ENCODE measurements at places on chromosomes 5 and 9. TPM values are rescaled to one million over a fixed set of nuclear protein-coding genes. Genes with fewer than 3 reads are reported as not detected.
A peak's percentile ranks its signal among the peaks of the same experiment; 100 is the strongest.

C1QTNF3 gene
- total RNA-seq, result 2.0 TPM

DNA sequence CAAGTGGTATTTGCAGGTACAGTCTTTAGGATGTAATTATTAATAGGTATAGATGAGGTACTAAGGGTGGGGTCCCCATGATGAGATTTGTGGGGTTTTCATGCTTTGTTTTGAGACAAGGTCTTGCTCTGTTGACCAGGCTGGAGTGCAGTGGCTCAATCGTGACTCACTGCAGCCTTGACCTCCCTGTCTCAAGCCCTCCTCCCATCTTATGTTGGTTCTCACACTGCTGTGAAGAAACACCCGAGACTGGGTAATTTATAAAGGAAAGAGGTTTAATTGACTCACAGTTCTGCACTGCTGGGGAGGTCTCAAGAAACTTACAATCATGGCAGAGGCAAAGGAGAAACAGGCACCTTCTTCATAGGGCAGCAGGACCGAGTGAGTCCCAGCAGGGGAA is 217.5 kb downstream of the CDK5RAP2 start:
- no peak overlapping the region for H3K27ac ChIP-seq
- no peaks in the 10 kb centered on the region for H3K36me3 ChIP-seq
- DNase-seq, result no peak
- no peaks in the 10 kb centered on the region for H3K4me1 ChIP-seq
- H3K27me3 ChIP-seq, result no peaks in the 10 kb centered on the region

DNA sequence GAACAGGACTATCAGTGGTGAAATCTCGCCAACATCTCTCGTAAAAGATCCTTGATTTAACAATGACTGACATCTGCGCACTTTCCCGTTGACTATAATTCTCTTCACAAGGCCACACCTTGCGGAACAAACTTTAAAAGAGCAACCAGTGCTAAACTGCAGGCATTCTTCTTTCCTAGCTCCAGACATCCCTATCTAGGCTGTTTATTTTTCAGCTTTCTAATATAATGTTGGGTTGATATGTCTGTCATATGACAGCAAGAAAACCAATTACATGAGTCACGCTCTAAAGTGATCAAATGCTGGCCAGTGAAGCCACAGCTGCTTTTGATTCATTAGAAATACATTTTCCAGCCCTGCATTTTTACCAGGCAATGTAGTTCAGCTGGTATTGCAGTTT is 162.5 kb downstream of the ELAVL2 start:
- DNase-seq, result no peak
- H3K27ac ChIP-seq, result no peak overlapping the region
- H3K4me1 ChIP-seq, result peaks cover 8% of the 10 kb centered on the region
- no peaks in the 10 kb centered on the region for H3K27me3 ChIP-seq

GRCh38 chr5:114434396-114435219 is 72.7 kb downstream of the KCNN2 start:
- peak overlapping the region; percentile 57 for H3K27ac ChIP-seq
- DNase-seq, result no peak
- peaks cover 24% of the 10 kb centered on the region for H3K4me1 ChIP-seq
- no peaks in the 10 kb centered on the region for H3K36me3 ChIP-seq
- no peaks in the 10 kb centered on the region for H3K27me3 ChIP-seq
- peak overlapping the region; percentile 29 for H3K4me3 ChIP-seq

DNA sequence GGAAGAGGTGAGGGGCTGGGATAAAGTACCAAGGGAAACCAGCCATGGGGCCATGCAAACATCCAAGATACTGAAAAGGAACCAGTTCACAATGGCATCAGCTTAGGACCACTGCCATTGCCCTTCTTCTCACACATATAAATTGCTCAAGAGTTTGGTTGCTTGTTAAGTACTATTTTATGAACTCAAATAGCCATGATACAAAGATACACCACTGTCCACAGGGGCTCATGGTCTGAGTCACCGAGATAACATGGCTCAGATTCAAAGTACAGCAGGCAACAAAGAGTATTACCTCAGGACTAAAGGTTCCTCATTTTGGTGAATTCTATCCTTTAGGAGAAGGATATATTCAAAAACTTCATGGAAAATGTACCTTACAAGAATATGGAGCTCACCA is 55.6 kb downstream of the FANCC start:
- no peak overlapping the region for H3K4me3 ChIP-seq
- no peak for DNase-seq
- H3K36me3 ChIP-seq, result no peaks in the 10 kb centered on the region
- H3K27me3 ChIP-seq, result no peaks in the 10 kb centered on the region
- H3K27ac ChIP-seq, result no peak overlapping the region

- no peak overlapping the region for H3K27ac ChIP-seq
- H3K4me1 ChIP-seq, result no peaks in the 10 kb centered on the region
- H3K27me3 ChIP-seq, result no peaks in the 10 kb centered on the region
These were observed 10.0 kb upstream of the ADAMTSL1 start for GRCh38 chr9:18463991-18464390.

- H3K27ac ChIP-seq, result no peak overlapping the region
- H3K4me1 ChIP-seq, result no peaks in the 10 kb centered on the region
- no peak overlapping the region for H3K4me3 ChIP-seq
These were observed 606.3 kb downstream of the TLE1 start for GRCh38 chr9:81083067-81083466.

- no peaks in the 10 kb centered on the region for H3K27me3 ChIP-seq
- no peaks in the 10 kb centered on the region for H3K36me3 ChIP-seq
- no peaks in the 10 kb centered on the region for H3K4me1 ChIP-seq
These were observed 123.9 kb upstream of the PUM3 start for GRCh38 chr9:2967766-2968165.
